Stimulated activated CD4-positive, alpha-beta T cell treated with anti-CD3 and anti-CD28 coated beads, Interleukin-1b, Interleukin-23, amount 100 ng/mL, for 1 hour (primary cell): ENCODE measurements at places on chromosomes 7 and 10.

DNA sequence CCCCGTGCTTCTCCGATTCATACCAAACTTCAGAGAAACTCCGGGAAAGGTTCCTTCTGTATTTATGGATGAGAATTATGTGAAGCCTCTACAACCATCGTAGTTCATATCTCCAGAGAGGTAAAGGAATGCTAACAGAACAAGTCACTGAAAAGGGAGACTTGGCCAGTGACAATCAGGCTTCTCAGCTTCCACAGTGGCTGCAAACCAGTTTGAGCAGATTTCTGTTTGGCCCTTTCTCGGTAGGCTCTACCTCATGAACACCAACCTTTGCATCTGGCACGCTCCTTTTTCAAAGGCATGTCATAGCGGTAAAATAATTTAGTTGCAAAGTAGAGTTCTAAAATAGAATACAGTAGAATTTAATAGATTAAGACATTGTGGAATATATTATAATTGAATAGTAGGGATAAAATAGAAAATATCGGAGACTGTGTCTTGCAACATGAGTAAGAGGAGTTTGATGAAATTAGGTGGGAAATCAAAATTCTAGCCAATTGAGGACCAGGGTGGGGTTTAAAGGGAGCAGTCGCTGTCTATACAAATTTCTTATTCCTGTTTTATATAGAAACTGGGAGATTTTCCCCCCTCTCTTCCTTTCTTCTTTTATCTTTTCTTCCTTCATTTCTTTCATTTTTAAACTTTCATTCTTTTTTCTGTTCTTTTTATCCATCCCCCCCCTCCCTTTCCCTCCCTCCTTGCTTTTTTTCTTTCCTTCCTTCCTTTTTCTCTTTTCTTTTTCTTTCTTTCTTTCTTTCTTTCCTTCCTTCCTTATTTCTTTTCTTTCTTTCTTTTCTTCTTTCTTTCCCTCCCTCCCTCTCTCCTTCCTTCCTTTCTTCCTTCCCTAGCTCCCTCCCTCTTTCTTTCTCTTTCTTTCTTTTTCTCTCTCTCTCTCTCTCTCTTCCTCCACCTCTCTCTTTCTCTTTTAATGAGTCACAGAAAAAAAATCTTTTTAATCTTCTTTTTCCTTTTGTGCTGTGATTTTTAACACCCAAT is 161.5 kb upstream of the KLF6 start:
- no peak for DNase-seq

- no peak for DNase-seq
Observed at GRCh38 chr7:77458786-77459185, 42.6 kb upstream of the GSAP start.

GRCh38 chr10:26730552-26730951 is 33.1 kb downstream of the PDSS1 start:
- DNase-seq: no peak

GRCh38 chr7:36750451-36750850 is 26.2 kb upstream of the AOAH start:
- DNase-seq: no peak

- DNase-seq: no peak
Observed at GRCh38 chr10:71290806-71291527, 28.1 kb upstream of the SLC29A3 start.

- no peak for DNase-seq
Observed at GRCh38 chr7:75033064-75033463, 40.5 kb downstream of the RCC1L start.

DNA sequence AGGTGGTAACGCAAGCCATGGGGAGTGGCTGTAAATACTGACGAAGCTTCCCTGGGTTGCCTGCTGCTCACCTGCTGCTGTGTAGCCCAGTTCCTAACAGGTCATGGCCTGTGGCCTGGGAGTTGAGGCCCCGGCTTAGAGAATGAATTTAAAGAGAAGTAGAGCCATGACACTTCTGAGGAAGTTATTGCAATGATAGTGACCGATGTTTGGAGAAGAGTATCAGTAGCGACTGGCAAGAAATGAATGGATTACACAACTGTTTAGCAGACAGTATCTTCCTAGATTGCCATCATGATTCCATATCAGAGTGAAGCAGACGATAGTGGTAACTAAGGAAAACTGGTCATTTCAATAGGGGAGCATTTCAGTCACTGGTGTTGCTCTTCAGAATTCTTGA is 249.6 kb downstream of the PLXDC2 start:
- no peak for DNase-seq

GRCh38 chr7:117001283-117001682 is 48.0 kb downstream of the ST7 start:
- no peak for DNase-seq

DNA sequence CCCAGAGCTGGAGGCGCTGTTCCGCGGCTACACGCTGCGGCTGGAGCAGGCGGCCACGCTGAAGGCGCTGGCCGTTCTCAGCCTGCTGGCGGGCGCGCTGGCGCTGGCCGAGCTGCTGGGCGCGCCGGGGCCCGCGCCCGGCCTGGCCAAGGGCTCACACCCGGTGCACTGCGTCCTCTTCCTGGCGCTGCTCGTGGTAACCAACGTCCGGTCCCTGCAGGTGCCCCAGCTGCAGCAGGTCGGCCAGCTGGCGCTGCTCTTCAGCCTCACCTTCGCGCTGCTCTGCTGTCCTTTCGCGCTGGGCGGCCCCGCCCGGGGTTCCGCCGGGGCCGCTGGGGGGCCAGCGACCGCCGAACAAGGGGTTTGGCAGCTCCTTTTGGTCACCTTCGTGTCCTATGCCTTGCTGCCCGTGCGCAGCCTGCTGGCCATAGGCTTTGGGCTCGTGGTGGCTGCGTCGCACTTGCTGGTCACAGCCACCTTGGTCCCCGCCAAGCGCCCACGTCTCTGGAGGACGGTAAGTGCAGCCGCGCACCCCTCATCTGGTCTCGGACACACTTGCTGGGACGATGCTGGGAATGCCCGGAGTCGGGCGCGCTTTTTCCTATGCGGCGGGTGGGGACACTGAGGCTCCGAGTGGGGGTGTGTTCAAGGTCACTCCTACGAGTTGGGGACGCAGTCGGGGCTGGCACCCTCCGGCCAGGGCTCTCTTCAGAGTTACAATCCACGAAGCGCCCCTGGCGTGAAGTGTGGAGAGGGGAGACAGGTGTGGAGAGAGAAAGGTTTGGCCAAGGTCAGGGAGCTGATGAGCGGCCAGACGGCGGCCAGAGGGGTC is 717 bp downstream of the ADCY1 start:
- DNase-seq: no peak
